ENCODE measurements at places on chromosomes 2 and 18.

DNA sequence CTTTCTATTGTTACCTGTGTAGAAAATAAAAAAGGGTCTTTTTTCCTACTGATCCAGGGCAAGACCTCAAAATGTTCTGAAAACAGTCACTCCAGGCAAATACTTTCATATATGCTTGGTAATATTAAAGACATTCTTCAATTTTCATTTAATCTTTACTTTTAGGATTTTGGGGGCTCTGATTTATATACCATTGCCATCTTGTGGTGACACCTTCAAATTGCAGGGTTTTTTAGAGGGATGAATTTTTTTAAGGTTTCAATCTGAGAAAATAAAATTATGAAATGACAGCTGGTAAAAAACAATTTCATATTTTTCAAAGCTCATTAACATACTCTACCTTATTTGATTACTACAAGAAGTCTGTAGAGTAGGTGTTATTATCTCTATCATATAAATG, 26.8 kb downstream of the MAPK4 start:
- no peak for DNase-seq

- no peak for DNase-seq
These were observed 13.9 kb downstream of the ZAP70 start for GRCh38 chr2:97727296-97727695.

GRCh38 chr18:50240080-50240563, 26.2 kb downstream of the CFAP53 start:
- no peak for DNase-seq

- no peak for DNase-seq
These were observed 65.8 kb downstream of the ZAP70 start for GRCh38 chr2:97779141-97779540.

GRCh38 chr2:74835831-74836674, 2.1 kb downstream of the HK2 start:
- DNase-seq, result no peak

GRCh38 chr2:145729993-145730770, 1210.3 kb upstream of the ZEB2 start:
- no peak for DNase-seq

DNA sequence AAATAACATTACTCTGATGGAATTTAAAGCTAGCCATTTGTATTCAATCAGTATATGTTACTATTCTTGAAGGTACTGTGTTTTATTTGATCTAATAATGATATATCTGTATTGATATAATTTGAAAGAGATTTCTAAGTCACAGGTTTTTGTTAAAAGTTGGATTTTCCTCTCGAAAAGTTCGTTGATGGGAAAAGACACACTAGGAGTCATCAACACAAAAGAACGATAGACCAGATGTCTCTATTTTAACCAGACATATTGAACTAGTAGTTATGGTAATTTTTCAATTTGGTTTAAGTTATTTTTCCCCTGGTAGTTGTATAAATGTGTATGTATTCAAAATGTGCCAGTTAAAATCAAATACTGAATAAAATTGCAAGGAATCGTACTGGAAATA, 2.5 kb downstream of the ASXL3 start:
- DNase-seq, result no peak

DNA sequence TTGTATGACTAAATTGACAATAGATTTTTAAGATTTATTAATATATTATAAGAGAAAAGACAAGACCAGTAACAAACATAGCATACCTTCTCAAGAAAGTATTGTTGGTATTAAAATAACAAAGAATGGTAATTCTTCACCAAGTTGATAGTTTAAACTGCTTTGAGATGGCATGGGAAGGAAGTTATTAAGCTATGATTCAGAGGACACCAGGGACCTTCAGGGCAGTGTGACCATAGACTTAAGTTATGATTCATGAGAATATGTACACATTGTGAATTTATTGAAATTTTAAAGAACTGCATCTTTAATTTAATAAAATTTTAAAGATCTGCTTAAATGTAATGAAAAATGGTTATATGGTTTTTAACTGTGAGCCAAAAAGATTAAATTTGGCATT, 205.7 kb downstream of the DSEL start:
- no peak for DNase-seq

- peak; percentile 17 for DNase-seq
These were observed at the start of gene FKBP1B for GRCh38 chr2:24049485-24050021. Gene FKBP1B (plus strand): TSS chr2:24049741. CDS start chr2:24049850, 109 bp downstream.

- no peak for DNase-seq
These were observed 144.6 kb upstream of the EPHA4 start for GRCh38 chr2:221716426-221717303.

DNA sequence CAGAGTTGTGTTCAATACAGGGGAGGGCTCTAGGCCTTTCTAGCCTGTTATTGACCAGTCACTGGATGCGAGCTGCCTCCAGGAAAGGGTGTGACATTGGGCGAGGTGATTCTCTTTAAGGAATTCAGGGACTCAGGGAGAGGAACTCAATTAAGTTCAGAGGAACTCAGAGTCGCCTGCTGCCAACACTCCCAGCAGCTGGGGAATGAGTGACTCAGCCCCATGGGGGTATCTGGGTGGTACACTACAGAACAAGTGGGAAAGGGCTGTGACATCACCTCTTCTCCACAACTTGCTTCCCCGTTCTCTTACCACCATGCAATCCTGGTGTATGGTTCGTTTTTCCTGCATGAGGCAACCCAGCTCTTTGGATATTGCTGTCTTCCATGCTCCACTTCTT, 50.4 kb upstream of the CYRIA start:
- DNase-seq, result no peak

GRCh38 chr2:71347517-71347916, 15.9 kb downstream of the ZNF638 start:
- DNase-seq, result no peak

GRCh38 chr2:71736091-71736861, 282.9 kb downstream of the DYSF start:
- DNase-seq, result no peak

GRCh38 chr2:144334551-144334950, 185.4 kb downstream of the ZEB2 start:
- no peak for DNase-seq

DNA sequence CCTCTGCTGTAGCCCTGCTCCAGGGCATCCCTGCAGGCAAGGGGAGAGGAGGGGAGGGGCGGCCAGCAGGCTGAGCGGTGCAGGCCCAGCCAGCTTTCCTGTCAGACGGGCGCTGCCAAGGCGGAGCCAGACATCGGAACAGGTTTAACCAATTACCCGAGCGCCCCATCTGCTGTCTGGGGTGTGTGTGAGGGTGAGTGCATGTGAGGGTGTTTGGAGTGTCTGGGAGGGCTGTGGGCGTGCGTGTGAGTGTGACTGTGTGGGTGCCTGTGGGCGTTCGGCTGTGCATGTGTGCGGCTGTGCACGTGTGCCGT, 20.0 kb downstream of the EMX1 start:
- no peak for DNase-seq

GRCh38 chr2:232473467-232473890, 14.2 kb downstream of the ECEL1 start:
- no peak for DNase-seq

GRCh38 chr2:62593825-62594224, 87.8 kb upstream of the TMEM17 start:
- no peak for DNase-seq

GRCh38 chr2:18454692-18455235, 105.7 kb downstream of the RDH14 start:
- no peak for DNase-seq

Measured in T-helper 17 cell (primary cell).